ENCODE measurements at places on chromosomes 1 and 21. TPM values are rescaled to one million over a fixed set of nuclear protein-coding genes. Genes with fewer than 3 reads are reported as not detected.

The TSACC gene
- not detected for total RNA-seq

The KDF1 gene
- total RNA-seq = not detected

The TUFT1 gene
- 6.0 TPM for total RNA-seq

The LCE1A gene
- not detected for total RNA-seq

The KRTAP22-2 gene
- total RNA-seq = not detected

The OLIG2 gene
- total RNA-seq = not detected

The STUM gene
- total RNA-seq = 0.34 TPM

The ZNF362 gene
- total RNA-seq = 10.2 TPM

The TNFRSF25 gene
- 8.0 TPM for total RNA-seq

The CD84 gene
- total RNA-seq = not detected

Measured in dermis blood vessel endothelial cell (primary cell).